ENCODE measurements at places on chromosomes 1 and 21.

DNA sequence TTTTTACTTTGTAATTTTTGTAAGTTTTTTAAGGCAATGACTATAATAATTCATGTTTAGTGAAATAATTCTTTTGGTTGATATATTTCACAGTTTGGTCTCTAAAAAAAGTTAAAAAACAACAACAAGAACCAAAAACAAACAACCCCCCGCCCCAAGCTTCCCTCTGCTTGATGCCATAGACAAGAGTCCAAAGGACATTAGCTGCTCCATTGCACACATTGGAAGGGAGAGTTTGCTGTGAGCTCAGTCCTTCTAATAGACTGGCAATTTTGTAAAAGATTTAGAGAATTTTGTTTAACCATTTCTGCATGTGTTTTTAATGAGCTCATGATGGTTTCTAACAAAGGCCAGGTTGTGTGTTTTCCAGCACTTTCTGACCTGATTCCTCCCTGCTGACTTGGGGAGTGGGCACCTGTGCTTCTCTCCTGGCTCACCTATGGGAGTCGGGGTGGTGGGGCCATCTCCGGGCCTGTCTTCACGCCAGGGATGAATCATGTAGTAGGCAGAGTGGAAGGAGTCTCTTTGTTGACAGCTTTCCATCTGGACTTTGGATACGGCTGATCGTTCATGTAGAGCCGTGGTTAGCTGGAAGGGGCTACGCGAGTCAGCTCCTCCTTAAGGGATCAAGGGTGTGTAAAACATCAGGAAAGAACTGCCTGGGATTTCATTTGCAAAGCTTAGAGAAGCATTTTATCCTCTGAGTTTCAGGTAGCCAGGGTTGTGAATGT lies 14.1 kb downstream of the ZBTB18 start:
- DNase-seq = no peak

- no peak for DNase-seq
Measured at GRCh38 chr1:1309251-1310108, 1.1 kb downstream of the PUSL1 start.

DNA sequence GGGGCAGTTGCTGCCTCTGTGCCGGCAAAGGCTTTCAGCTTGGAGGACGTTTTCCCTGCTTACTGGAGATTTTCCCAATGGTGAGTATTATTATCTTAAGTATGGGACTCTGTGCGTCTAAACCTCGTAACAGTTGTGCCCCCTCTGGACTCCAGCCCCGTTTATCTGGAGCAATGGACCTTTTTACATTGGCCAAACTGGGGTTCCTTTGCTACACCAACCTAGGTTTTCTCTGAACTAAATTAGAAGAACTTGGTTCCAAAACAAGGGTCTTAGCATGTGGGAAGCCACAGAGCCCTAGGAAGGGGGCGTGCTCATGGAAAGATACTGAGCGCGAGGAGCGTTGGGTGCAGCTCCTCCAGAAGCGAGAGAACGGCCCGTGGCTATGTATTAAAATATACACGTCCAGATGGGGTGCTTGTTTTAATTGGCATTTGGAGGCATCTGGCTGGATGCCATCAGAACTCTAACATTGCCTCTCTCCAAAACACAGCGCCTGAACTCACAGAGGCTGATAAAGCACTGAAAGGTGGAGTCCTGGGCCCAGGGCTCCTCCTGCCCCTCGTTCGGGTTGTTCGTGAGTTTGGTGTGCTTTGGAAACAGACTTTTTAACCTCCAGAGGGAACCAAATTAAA lies 28.4 kb downstream of the POFUT2 start:
- DNase-seq = no peak

DNA sequence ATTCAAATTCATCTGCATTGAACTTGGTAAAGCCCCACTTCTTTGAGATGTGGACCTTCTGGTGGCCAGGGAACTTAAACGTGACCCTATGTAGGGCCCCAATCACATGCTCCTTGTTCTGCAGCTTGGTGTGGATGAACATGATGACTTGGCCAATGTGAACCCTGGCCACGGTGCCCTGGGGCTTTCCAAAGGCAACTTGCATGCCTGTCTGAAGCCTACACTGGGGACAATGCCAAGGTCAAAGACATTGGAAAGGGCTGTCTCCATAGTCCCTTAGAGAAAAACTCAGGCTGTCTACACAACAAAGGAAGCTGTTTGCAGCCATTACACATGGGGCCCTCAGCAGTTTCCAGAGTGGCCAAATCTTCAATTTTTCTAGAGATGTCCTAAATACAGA lies 8.9 kb upstream of the VPS13D start:
- no peak for DNase-seq

GRCh38 chr1:215606564-215607168 lies 39.6 kb downstream of the KCTD3 start:
- DNase-seq = no peak

GRCh38 chr1:243346016-243346415 lies 90.2 kb downstream of the SDCCAG8 start:
- no peak for DNase-seq

- DNase-seq = no peak
Measured at GRCh38 chr1:225875044-225875815, 7.0 kb downstream of the TMEM63A start.

DNA sequence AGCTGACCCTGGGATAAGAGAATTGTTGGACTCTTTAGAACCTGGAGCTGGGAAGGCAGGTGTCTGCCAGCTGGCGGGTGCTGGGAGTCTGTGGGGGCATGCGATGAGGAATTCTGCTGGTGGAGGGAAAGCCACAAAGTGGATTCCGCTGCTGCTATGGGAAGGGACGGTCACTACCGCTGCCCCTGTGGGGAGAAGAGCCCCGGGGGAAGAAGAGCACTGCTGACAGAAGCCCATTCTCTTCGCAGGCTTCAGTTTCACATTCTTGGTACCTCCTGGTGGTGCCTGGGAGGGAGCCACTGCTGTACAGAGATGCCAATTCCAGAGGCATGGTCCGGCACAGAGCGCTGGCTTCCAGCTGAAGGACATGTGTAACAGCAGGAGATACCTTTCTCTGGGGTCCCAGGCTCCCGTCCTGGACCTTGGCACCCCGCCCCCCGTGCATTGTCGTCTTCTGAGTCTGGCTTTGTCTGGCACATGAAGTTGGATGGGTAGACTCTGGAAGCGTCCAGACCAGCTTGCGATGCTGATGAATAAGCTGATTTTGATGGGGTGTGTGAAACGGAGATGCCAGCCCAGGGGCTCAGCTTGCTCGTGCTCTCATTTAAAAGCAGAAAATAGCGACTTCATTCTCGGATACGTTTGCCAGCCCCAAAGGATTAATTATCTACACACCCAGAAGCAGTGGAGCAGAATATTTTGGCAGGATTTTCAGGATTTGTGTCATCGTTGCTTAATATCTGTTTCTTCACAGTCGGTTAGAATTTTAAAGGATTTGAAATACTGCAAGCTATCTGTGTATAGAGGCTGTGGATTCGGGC lies 13.2 kb downstream of the PDXK start:
- DNase-seq = no peak

DNA sequence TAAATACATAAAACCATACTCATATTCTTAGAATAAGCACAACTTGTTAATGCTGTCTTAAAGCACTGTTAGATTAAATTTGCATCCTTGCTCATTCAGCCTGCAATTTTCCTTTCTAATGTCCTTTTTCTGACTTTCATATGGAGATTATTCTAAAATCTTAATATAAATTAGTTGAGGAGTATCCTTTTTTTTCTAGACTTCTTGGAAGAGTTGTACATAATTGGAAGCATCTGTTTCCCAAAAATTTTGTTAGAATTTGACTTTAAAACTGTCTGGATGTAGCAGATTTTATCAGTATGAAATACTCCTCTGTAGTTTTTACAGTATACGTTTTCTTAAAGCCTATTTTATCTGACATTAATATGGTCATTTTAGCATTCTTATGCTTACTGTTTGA lies 9.7 kb downstream of the KIFAP3 start:
- DNase-seq = no peak

DNA sequence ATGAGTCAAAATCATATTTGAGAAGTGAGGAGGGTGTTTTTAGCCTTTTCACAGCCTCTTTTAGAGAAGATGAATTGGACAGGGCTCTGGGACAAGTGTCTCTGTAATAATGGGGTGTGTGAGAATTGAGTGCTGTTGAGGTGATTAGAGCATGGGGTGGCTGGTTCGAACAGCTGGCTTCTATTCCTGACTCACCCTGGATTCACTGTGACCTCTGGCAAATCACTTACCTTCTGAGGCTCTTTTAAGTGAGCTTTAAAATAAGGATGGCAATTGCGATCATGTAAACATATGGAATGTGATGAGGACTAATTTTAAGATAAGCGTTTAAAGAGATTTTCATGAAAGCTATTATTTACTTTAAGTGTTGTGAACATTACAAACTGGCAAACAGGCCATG lies 243.4 kb downstream of the ADGRL2 start:
- no peak for DNase-seq

DNA sequence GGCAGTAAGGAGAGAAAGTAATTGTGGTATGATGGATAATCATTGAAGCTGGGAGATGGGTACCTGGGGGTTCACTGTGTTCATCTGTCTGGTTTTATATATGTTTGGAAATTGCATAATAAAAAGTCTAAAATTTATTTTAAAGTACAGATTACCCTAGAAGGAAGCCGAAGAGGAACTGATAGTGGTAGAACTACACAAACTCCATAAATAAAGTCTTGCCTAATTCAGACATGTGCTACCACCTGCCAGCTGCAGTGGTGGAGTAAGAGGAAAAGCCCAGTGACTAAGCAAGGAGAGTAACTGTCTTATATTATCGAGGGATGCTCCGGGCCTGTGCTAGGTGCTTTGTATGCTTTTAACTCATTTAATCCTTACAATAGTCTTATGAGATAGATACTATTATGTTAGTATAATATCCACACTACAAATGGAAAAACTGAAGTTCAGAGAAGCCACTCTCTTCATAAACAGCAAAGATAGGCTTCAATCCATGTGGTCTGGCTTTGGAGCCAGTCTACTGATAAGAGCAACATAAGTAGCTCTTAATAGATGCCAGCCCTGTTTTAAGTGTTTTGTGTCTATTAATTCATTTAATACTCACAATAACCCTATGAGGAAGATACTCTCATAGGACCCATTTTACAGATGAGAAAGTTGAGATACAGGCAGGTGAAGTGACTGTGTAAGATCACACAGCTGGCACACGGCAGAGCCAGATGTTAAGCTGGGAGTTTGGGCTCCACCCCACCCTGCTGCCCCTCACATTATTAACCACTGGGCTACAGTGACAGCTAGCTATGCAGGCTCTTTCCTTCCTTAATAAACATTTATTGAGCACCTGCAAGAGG lies 56.8 kb upstream of the HNRNPU start:
- no peak for DNase-seq

DNA sequence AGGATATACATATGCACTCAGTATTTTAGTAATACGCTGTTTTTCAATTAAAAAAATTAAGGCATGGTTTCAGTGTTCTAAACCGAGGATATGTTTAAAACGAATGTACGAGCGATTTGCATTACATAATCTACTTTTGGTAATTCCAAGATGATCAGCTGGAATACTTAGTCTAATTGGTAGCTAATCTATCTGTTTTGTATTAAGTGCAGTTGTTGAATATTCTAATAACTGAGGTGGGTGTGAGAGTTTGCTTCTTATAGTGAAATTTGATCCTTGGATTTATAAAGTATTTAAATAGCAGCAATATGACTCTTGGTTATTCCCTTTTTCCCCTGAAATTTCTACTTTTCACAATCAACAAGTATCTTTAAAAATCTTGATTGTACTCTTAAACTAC lies 1.3 kb downstream of the RNF2 start:
- no peak for DNase-seq

DNA sequence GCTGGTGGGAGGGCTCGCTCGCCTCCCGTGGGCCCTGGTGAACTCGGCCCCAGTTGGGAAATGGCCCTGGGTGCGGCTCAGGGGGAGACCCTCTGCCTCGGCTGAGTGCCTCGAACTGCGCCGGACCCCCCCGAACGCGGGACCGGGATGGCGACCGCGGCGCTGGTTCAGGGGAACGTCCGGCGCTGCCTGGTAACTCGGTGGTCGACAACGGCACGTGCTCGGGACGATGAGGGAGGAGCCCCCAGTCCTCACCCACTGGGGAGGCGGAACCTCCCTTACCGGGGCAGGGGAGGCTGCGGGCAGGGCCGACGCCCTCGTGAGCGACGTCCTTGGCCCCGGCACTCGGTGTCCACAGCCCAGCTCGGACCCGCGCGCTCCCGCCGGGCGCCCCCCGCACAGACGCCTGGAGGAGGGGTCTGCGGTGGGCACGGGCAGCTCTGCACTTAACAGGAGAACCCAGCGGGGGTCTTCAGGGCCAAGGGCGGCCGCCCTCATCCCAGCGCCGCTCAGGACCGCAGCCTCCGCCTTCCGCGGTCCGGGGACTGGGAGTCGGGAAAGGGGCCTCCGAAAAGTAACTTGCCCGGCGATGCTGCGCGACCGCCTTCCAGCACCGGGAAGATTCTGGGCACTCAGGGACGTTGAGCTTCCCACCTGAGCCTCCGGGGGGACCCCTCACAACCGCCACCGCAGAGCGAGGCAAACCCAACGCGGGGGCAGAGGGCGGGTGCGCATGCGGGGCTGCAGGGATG lies 1.7 kb downstream of the HES4 start:
- DNase-seq = no peak

- DNase-seq = no peak
Measured at GRCh38 chr1:224392411-224393249, 36.0 kb downstream of the CNIH4 start.

DNA sequence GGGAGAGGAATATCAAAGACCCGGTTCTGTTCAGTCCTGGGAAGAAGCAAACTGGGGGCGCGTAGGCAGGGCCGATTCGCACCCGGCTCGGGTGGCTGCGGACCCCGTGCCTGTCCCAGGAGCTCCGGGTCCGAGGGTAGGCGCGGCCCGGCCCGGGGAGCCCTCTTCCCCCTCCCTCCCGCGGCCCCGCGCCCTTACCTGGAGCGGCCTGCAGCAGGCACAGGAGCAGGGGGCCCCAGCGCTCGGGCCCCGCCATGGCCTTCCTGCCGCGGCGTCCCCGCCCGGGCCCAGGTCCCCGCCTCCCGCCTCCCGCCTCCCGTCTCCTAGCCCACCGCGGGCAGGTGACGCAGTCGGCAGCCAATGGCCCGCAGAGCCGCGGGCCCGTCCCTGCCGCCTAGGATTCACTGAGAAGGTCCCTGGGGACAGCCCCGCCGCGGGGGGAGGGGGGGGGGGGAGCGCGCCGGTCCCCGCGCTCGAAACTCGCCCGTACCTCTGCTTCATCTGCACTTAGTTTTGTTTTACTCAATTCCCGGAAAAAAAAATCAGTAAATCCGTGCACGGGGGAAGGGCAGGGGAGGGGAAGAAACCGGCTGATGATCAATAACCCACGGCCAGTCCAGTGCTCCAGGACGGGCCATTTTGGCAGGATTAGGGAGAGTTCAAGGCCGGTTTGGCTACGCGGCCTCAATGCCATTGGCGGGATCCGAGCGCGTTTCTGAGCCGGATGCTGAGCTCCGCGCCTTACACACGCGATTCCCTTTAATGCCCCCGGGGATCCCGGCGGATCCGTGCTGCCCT lies at the start of gene IFNLR1:
TSS of gene IFNLR1 (minus strand) at position 297 of the 798 bp plus-strand sequence. CDS start at position 256, 41 bp downstream.
- DNase-seq = peak; percentile 70

- DNase-seq = no peak
Measured at GRCh38 chr1:152760551-152761190, 2.8 kb downstream of the KPRP start.

DNA sequence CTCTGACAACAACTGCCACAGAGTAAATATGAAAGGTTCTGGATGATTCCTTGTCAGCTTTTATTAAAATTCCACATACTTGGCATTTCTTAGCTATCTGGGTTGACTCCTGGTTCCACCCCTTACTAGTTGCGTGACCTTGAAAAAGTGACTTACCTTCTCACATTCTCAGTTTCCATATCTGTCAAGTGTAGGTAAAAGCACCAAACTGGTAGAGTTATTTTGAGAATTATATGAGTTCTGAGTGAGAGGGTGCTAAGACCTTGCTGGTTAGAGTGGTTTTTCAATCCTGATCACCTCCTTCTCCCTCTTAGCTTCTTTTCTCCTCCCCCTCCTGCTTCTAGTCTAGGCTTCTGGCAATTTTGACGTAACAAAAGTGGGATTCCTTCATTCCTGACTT lies 83.4 kb upstream of the ABCD3 start:
- DNase-seq = no peak

Data from T-helper 2 cell (primary cell).